Activated T-cell treated with anti-CD3 and anti-CD28 coated beads, Interleukin-2, amount 50 U/mL, for 72 hours (primary cell): ENCODE measurements at places on chromosomes 2 and 18. TPM values are rescaled to one million over a fixed set of nuclear protein-coding genes. Genes with fewer than 3 reads are reported as not detected.

GRCh38 chr2:225431105-225431863 is 31.8 kb downstream of the NYAP2 start:
- no peak for DNase-seq

DNA sequence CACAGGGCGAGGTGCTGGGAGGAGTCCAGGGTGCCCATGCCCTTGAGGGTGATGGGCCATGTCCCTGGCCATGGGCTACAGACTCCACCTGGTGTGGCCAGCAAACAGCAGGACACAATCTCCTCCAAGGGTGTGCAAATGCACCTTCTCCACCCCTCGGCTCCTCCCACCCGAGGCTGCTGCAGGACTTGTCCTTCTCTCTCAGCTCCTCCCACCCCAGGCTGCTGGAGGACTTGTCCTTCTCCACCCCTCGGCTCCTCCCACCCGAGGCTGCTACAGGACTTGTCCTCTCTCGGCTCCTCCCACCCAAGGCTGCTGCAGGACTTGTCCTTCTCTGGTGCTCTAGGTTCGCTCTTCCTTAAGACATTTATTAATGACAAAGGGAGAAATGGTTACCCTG is 57.3 kb upstream of the SNTG2 start:
- no peak for DNase-seq

ATP6V1C2 gene
- 0.21 TPM for total RNA-seq

GRCh38 chr2:241569831-241570281 is 11.3 kb downstream of the BOK start:
- no peak for DNase-seq

C1QL2 gene
- total RNA-seq: not detected

DNA sequence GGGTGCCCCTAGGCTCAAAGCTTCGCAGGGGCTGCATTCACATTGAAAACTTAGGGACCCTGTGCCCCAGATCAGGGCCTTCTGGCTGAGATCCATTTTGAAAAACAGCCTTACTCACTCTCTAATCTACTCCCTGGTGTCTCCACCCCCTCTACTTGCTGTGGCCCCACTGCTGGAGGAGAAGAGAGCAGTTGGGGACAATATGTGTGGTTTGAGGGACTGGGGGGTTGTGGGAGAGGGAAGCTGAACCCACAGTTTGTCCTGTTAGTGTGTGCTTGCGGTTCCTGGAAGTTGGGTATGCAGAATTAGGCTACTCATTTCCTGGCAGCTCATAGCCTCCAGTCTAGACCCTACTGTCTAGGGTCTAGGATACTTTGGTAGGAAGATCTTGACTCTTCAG is 211.4 kb downstream of the PRKCE start:
- no peak for DNase-seq

APOB gene
- not detected for total RNA-seq

AFF3 gene
- total RNA-seq: 0.39 TPM
